Activated T-helper 1 cell treated with Interleukin-2 at 50 U/mL for 16 hours (primary cell): ENCODE measurements at places on chromosomes 1 and 21.

DNA sequence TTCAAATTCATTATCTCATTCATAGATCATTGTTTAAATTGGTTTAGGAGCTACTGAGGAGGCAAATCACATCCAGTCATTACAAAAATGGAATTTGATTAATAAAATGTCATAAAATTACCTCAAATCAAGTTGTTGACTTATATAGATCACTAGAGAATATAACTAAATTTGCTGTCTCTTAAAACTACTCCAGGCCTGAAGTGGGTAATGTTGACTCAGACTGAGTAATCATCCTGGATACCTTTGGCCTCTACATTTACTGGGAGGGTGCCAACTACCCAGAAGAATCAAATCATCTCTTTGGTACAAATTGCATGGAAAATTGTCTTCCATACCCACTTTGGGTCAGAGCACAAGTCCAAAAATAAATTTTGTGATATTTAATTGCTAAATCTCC, 191.2 kb upstream of the GREM2 start:
- no peak for DNase-seq

DNA sequence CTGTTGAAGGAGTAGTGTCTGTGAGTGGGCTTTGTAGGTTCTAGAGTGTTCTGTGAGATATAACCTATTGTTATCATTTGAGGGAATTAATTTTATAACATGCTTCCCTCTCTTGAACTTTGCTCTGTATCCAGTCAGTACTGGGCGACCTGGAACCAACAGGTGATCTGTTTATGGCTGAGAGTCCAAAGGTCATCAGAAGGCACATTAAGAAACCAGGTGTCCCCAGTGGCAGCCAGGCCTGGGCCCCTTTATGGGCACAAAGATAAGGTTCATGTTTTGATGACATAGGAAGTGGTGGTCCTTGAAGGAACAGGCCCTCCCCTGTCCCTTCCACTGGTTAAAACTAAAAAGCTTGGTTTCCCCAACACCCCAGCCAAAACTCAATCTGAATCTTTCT, 61.1 kb downstream of the FHAD1 start:
- DNase-seq: no peak

DNA sequence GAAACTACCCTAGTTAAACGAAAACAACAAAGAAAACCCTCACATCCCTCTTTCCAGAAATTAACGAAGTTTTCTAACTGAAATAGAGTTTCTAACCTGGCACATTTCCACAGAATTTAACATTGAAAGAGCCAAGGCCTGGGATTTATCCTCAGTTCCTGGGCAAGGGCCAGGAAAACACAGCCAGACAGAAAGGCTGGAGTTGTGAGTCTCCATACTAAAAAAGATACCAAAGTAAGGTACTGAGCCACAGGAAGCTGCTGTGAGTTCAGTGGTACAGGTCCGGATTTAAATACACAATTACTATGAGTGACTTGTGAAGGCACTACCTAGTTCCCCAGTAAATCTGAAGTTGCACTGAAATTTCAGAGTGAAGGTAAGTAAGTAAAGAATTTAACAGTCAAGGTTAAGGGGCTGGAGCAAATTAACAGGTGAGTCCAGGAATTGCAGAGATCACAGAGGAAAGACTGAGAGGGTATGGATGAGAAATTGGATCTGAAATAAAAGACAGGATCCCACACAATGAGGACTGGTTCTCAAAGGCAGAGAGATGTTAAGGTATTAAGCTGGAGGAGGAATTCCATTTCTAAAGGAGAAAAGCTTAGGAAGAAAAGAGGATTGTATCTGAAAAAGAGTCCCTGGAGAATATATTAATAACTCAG, 905 bp downstream of the LIX1L start:
- DNase-seq: no peak

DNA sequence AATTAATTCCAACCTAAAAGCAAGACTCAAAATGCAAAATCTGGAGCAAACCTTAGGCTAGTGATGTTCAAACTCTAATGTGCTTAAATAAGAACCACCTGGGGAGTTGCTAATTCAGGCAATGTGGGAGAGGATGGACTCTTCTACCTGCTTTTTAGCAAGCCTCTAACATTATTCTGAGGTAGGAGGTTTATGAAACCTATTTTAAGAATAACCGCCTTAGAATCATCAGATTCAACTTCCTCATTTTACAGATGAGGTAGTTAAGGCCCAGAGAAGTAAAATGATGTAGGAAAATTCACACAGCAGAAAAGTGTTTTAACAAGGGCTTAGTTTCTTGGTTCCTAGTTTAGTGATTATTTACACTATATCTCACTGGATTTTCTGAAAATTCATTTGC, 8.6 kb upstream of the NTNG1 start:
- no peak for DNase-seq

- no peak for DNase-seq
These were observed 1.8 kb downstream of the RNPC3 start for GRCh38 chr1:103527331-103527730.

DNA sequence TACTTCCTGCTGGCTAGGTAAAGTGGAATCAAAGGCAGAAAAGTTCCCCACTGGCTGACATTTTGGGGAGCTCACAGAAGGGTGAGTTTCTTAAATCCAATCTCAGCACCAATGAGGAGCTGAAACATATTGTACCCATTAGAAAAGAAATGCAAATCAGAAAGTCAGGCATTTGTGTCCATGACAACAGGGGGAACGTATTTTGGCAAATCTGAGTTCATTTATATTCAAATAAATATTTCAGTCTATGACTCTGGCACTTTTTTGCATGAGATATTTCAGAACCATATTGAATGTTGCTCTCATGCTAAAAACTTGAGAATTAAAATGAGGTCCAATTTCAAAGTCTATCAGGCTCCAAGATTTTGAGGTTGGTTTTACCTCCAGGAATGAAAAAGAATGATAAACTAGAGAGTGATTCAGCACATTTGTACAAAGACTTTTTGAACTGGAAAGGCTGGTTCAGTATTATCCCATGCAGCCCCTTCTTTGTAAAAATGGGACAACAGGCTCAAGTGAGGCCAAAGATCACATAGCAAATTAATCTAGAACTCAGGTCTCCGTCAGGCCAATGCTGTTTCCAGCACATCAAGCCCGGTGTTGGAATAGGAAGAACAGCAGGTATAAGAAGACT, 202.2 kb downstream of the RRAGC start:
- no peak for DNase-seq

GRCh38 chr21:21003701-21004100, 5.5 kb downstream of the NCAM2 start:
- no peak for DNase-seq

DNA sequence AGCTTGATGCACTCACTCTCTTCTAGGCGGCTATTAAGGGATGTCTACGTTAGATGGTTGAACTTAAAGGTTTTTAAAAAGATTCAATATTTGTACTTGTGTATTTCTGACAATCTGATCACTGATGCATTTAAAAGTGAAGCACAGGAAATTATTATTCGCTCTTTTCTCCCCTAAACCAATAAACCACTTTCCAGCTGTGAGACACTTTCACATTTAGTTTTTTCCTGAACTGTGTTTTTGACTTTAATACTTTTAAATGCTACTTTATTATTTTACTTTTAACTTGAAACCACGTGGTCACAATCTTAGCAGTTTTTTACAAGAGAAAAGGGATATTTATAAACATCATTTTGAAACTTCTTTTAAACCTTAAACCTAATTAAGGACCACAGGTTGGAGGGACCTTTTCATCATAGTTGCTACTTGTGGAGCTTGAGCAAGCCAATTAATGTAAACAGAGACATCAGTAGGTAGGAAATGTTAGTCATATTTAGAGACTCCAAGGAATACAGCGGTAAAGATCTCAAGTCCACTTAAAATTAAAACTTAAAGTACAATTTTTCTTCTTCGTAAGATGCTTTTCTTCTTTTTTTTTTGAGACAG, 9.2 kb downstream of the WDR26 start:
- DNase-seq: no peak

GRCh38 chr1:30409476-30410152, 313.8 kb downstream of the MATN1 start:
- DNase-seq: no peak

DNA sequence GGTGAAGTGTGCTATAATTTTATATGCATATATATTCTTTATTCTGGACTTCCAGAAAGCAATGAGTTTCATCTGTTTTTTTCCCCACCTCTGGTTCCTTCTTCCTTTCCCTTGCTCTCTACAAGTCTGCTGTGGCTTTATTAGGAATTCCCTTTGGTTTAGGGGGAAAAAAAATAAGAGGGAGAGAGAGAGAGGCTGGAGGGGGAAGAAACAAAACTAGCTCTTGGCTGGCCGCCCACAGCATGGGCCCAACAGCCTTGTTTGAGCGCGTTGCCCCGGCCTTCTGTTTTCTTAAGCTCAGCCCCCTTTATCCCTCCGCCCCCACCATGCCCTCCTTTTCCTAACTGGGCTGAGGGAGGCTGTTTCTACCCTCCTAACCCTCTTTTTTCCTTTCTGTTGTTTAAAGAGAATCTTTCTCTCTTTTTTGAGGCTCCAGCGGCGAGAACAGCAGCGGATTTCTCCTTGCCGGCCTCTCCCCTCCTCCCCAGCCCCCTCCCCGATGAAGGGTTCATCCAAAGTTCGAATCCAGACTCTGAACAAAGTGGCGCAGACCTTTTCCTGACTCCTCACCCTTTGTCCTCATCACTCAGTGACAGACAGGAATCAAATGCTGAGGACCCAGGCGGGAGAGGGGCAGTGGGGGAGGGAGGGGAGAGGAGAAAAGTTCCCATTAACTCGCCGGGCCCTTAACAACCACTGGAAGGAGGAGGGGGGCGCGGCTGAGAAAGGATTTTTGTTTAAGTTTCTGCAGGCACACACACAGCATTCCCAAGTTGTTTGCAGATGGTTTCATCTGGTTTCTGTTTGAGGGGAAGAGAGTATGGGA, 29.7 kb downstream of the PBX1 start:
- no peak for DNase-seq

DNA sequence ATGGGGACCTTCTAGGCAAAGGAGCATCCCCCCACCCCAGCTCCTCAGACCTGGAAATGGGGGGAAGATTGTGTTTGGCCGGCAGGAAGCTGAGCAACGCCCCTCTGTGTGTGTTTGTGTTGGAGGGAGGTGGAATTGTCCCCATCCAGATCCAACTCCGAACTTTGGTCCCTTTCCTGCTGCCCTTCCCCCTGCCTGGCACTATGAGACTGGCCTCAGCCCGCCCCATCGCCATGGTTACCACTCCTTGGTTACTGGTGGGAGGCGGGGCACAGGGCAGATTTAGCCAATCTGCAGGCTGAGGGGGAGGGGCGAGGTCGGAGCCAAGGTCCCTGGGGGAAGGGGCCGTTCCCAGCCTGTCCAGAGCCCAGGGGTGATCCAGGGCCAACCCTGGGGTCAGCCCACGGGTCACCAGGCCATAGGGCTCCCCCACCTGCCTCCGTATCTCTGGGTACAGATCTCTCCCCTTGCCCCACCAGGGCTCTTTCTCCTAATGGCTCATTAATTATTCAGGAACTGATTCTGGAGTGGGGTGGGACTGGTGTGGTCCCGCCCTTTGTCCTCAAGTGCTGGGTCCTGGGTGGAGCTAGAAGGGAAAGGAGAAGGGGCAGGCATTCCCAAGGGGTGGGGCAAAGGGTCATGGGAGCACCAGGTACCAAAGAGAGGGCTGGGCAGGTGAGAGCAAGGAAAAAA, 15.2 kb downstream of the PTPRF start:
- no peak for DNase-seq

DNA sequence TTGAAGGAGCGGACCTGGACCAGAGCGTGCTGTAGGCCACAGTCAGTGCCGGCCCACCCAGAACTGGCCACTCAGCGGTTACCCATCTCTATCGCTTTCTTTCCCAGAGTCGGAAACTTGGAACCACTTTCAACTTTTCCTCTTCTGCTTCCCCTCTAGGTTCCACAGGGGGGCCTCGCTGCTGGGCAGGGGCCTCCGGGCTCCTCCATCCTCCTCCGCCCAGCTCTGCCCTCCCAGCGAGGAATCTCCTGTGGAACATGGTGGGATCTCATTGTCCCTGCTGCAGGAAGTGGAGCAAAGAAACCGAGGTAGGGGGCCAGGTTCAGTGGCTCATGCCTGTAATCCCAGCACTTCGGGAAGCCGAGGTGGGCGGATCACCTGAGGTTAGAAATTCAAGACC, 139.2 kb downstream of the ETS2 start:
- DNase-seq: no peak
